PC-3 (cell line): ENCODE measurements at places on chromosomes 7 and 10.

GRCh38 chr10:26374426-26374825 is 63.7 kb upstream of the APBB1IP start:
- no peak for DNase-seq

DNA sequence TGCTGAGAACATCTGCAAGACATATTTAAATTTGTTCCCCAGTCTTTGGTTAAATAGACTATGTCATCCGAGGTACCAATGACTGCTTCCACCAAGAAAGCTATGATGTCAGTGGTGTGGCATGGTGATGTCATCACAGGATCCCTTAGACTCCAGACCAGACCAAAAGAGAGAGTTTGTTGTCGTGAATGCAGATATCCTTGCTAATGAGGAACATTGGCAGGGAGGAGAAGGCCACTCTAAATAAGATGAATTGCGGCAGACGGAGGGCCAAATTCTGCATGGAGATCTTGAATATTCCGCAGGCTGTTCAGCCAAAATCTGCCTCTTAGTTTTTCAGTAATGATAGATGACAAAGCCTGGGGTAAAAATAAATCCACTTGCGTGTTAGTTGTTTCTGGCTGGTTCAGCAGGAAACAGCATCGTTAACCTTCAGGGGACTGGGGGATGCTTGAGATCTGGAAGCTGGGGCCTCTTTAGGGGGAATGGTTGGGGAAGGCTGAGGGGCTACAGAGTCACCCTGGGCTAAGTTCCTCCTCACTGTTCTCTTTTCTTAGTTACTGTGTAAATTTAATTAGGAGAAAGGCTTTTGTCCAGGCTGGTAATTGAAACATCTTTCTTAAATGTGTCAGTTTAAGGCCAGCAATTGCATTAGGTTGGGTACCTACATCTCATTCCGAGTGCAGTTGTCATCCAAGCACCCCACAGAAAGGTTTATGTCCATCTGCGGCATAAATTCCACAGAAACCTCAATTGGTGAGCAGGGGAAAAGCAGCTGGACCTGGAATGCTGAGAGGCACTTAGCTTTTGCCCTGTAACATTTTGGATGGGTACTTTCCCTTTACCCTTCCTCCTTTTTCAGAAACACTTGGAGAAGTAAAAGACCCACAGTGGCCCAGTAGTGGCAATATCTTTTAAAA is 11.6 kb upstream of the CAMK1D start:
- no peak for DNase-seq

DNA sequence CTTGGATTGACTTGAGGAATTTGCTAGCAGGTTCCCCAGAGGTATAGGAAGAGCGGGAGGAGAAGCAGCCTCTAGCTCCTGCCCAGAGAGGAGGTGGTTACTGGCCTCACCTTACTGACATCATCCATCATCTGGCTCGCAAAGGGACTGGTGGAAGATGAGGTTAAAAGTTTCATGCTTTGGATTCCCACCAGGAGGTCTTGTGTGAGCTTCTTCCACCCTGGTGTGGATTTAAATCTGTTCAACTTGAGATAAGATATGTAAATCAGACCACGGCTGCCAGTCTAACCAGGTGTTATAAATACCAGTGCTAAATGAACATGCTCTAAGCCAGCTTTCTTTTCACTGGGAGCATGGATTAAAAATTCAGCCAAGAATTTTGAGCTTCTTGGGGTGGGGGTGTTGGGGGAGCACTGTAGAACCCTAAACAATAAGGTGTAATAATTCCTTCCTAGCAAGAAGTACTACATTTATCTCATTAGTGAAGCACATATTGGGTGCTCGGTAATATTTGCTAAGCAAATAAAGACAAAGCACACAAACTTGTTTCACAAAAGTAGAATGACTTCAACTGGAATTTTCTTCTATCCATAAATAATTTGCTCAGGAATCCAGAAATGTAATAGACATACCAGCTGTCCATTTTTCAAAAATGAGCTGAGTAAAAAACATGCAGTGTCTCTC is 7.8 kb downstream of the PROSER2 start:
- peak; percentile 7 for DNase-seq

DNA sequence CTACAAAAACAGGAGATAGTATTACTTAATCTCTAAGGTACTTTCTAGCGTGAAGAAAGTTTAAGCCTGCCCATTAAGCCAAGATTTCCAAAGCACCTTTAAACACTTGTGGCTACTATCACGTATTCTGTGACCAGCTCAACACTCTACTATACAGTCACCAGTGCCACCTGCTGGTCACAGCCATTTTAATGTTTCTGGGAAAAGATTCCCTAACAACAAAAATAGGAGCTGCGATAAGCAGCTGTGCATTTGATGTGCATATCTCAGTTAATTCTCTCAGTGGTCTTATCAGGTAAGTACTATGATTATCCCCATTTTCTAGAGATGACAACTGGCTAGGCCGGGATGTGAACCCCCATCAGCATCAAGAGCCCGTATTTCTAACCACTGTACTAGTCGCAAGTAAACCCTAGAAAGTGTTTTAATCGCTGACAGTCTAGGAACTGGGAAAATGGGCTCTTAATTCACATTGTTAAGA is 860 bp downstream of the SEC31B start:
- DNase-seq = peak; percentile 73

DNA sequence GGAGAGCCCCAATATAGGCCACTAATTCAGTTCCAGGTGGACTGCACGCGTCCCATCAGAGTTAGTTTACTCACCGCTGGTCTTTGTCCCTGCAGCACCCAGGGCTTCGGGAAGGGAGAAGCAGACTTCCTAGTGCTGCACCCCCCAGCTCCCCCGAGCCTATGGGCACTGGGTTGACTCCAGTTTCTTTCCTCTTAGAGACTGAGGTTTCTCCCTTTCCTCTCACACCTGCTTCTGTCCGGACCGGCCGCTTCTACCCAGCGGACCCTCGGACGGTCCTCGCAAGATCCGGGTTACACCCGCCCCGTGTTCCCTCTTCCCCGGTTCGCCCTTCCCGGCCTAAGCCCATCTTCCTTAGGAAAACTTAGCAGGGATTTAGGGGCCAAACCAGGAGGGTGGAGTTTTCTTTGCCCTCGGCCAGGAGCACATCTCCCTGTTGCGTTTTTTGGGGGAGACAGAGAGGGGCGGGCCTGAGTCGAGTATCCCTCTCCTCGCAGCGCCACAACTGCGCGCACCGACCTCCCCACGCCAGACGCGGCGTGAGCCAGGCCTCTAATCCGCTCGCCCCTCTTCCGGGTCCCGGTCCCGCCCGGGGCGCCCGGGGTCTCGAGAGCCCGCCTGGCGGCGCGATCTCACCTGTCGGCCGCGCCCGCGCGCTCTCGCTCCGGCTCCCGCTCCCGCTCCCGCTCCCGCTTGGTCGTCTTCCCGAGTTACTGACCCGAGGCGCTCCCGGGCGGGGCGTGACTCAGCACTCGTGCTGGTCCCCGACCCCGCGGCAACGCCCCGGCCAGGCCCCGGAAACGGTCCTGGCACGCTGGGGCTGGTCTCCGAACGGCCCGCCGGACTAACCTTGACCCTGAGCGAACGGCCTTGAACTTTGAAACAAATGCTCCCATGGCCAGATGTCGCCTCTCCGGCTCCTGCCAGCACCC is at the start of gene AIFM2:
Gene AIFM2, minus strand, starts transcription at position 728 of the 932 bp plus-strand sequence. CDS start 8,741 bp downstream, outside the sequence.
- DNase-seq = peak; percentile 97

DNA sequence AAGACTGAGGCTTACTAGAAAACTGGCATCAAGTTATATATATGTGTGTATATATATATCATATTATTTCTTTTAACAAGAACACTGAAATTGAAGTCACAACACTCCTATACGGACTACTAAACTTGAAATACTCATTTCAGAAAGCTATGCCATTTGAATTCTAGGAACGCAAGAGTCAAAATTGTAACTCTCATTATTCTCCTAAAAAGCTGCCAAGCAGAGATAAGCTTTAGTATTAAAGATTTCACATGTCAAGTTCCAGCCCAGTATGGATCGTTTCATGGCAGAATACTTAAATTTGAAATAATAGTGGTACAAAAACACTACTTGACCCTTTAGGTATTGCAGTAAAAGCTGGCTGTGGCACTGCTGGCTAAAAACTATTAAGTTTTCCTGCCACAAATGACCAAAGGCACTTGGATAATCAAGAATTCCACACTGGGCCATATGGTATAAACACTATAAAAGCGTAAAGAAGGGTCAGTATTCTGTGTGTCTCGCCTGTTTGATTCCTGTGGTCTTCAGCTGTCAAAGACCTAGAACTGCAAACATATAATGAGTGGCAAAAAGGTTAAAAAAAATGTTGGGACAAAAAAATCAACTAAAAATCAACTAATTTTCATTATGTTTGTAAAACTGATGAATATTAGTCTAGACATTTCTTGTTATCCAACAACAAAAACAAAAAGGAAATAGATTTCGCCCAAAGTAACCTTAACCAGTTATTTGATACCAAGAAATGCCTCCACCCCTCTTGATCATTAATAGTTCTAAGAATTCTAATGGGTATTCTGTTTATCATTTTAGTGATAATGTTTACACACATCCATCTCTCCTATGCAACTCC is 2.4 kb downstream of the CCDC71L start:
- no peak for DNase-seq

DNA sequence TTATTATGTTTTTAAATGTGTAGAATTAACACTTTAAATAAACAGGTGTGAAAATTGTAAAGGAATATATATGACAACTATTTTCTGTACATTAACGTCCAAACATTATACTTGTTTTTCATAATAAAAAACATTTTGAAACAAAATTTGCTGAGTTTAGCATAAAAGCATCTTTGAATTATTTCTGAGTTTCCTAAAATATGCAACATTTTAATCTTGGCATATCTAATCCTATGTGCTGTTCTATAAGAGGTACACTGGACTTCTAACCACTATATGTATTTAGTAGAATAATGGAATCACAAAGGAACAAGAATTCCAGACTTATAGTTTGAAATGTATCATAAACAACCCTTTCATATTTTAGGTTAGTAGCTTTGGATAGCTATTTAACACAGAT is 16.6 kb downstream of the AKAP9 start:
- DNase-seq = no peak
